Activated T-cell treated with anti-CD3 and anti-CD28 coated beads for 4 hours (primary cell): ENCODE measurements at places on chromosomes 6 and 20.
A peak's percentile ranks its signal among the peaks of the same experiment; 100 is the strongest.

GRCh38 chr6:138099832-138100231 lies 7.4 kb downstream of the PERP start:
- DNase-seq, result no peak

- DNase-seq, result no peak
These were observed 54.4 kb downstream of the ARFGEF2 start for GRCh38 chr20:48975955-48976354.

DNA sequence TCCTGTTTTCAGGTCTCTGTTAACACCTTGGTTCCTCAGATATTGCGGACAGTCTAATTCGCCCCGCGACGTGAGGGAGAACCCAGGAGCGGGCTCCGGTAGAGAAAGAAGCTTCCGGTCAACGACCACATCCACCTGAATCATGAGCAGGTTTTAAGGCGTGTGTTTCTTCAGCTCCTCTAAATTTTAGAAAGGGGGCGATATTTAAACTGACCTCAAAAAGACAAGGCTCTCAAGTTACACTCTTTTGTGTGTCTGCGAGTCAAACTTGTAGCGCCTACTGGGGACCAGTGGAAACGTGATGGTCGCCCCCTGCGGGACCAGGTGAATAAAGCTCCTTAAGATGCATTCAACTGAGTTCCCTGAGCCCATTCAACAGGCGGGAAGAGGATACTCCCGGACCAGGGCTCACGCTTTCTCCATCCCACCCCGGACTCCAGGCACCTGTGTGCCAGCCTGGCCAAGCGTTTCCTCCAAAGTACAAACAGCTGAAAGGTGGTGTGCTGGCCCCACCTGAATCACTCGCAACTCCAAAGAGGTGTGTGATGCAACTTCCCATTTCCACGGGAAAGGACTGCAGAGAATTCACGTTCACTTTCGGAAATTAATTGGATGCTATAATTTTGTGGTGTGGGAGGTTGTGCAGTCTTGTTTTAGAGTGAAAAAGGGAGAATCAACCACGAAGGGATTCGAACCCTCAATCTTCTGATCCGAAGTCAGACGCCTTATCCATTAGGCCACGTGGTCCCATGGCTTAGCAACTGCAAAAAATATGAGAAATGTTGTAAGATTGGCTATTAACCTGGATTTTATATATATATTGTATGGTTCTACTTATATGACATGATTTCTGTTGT lies 17.0 kb downstream of the GPX5 start:
- DNase-seq, result peak; percentile 46

DNA sequence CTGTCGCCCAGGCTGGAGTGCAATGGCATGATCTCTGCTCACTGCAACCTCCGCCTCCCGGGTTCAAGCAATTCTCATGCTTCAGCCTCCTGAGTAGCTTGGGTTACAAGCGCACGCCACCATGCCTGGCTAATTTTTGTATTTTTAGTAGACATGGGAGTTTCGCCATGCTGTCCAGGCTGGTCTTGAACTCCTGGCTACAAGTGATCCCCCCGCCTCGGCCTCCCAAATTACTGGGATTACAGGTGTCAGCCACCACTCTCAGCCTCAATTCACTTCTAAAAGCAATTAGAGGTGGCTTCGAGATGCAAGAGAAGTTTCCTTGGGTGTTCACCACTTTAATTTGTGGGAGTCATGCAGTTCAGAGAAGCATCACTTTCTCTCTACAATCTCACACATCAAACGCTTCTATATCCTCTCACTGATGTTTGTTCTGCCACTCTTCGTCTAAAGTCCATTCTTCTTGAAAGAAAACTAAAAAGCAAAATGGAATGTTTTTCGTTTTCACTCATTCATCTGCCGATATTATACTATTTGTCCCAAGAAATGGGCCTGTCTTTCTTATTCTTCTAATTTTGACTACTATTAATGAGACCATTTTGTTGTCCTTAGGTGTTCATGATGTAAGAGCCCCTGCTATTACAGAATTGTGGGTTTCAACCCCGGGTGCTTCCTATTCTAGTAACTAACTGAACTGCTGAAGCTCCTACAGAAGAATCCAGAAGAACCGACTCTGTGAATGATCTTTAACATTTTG lies 38.3 kb upstream of the ENPP1 start:
- DNase-seq, result no peak

GRCh38 chr6:42086046-42087035 lies 36.0 kb downstream of the TAF8 start:
- no peak for DNase-seq

GRCh38 chr6:155223646-155224451 lies 40.0 kb upstream of the CLDN20 start:
- DNase-seq, result peak; percentile 10

DNA sequence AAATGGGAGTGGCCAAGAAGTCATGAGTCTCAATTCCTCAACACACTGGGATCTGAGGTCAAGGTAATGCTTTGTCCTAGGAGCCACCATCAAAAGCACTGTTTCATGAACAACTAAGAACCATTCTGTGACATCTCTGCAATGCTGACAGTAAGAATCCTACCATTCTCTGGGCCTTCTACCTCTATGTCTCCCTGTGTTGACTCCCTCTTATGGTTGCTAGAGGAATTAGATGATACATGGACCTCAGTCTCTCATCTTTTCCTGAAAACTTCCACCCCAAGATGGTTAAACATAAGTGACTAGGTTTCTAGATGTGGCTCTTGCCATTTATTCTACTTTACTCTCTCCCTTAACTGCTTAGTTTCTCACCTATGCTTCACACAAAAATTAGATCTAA lies 9.1 kb downstream of the MTRF1L start:
- no peak for DNase-seq

- DNase-seq, result no peak
These were observed 67.4 kb downstream of the BTBD9 start for GRCh38 chr6:38572186-38572813.

DNA sequence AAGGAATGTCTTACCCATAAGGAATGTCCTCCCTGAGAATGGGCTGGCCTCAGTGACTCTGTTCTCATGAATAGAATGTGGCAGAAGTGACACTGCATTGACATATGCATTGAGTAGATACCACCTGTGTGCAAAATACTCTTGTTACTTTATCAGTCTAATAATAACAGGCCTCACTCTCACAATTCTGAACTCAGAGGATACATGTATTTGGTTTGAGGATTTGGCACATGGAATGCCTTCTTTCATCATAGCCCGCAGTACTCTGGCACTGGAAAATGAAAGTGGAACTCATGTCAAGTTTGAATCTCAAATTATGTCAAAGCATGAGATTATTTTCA lies 52.9 kb upstream of the PLCB4 start:
- no peak for DNase-seq

GRCh38 chr6:112041535-112041934 lies 12.4 kb upstream of the CCN6 start:
- DNase-seq, result no peak

- no peak for DNase-seq
These were observed 114.2 kb downstream of the QRSL1 start for GRCh38 chr6:106743612-106744011.

DNA sequence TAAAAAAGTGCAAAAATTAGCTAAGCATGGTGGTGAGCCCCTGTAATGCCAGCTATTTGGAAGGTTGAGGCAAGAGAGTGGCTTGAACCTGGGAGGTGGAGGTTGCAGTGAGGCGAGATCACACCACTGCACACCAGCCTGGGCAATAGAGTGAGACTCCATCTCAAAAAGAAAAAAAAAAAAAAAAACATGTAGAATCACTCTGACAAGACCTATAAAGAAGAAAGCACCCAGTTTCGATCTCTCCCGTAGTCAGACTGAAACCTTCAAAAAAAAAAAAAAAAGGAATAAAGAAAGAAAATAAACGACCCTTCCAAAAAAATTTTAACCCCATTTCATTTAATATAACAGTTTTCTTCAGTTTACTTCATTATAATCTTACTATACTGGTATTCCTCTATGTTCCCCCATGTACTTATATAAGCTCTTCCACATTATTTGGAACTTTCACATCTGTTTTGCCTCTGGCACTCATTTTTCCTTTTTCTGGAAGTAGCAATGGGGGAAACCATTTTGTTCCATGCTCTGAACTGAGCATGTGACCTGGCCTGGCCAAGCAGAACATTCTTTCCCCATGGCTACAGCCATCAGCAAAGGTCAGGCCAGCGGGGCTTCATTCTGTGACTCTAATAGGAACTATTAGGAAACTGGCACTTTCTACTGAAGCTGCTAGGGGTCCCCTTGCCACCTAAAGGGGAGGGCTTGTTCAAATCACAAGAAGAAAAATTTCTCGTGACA lies 9.6 kb downstream of the SLC18B1 start:
- DNase-seq, result no peak

DNA sequence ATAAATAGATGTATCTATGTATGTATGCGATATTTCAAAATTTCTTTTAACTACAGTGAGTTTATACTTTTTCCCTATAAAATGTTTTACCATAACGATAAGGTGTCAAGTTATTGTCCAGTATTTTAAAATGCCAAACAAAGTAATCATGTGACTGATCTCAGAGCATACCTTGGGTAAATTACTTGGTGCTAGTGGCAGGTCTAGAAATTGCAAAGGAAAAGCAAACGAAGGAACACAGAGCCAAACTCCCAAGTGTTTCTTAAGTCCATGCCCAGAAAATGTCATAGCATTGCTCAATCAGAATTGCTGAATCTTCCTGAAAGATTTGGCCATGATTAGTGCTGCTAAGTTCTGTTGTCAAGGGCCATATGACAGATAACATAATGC lies 77.5 kb downstream of the CAP2 start:
- no peak for DNase-seq

- DNase-seq, result no peak
These were observed 478.5 kb downstream of the QKI start for GRCh38 chr6:163892824-163893561.

GRCh38 chr20:62969179-62969760 lies 16.8 kb downstream of the SLC17A9 start:
- no peak for DNase-seq

DNA sequence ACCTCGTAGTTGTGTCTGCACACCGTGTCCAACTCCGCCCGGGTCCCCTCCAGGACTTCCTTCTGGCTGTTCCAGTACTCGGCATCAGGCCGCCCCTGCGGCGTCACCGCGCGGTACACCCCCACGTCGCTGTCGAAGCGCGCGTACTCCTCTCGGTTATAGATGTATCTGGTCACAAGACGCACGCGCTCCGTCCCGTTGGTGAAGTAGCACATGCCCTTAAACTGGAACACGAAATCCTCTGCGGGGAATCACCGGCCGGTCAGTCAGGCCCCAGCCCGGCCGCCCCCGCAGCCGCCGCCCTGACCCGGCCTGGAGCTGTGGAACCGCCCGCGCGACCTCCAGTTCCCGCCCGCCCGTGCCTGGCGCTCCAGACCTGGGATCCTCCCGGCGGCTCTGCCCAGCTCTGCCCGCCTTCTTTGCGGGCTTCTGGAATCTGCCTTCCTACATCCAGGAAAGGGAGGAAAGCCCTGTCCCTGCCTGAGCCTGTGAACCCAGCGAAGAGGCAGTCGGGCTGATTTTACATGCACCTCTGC lies 1.6 kb downstream of the HLA-DQB1 start:
- DNase-seq, result peak; percentile 42

DNA sequence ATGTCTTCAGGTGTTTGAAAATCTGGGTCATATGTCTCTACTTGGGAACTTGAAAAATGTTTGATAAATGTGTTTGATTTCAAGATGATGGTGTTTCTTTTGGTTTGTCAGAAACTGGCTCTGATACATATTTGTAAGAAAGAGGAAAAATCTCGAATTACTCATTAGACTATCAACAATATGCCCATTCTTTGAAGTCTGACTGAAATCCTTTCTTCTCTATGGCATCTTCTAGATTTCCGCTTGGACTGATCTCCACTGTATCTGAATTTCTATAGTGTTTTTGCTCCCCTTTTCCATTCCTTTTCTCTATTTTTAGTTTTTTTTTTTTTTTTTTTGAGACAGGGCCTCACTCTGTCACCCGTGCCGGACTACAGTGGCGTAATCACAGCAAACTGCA lies 1096.5 kb downstream of the KIF16B start:
- DNase-seq, result no peak

- DNase-seq, result no peak
These were observed 10.1 kb downstream of the MAP7 start for GRCh38 chr6:136539967-136540652.

DNA sequence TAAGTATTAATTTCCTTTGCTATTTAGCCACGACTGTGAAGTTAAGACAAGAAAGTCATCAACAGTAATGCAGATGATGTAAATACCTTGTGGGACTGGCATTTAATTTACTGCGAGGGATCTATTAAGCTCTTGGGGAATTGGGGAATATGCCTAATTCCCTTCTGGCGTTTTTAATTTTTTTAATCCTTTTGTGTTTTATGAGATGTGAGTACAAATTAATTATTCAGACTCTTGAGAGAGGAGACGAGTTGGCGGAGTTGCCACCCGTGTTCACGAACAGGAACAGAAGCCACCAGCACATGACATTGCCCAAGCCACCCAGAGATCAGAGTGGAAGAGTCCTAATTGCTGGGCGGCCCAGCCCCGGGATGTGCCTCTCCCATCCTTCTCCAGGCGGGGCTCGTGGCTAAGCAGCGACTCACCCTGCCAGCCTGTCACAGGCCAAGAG lies 533 bp upstream of the CRYBG1 start:
- DNase-seq, result no peak

DNA sequence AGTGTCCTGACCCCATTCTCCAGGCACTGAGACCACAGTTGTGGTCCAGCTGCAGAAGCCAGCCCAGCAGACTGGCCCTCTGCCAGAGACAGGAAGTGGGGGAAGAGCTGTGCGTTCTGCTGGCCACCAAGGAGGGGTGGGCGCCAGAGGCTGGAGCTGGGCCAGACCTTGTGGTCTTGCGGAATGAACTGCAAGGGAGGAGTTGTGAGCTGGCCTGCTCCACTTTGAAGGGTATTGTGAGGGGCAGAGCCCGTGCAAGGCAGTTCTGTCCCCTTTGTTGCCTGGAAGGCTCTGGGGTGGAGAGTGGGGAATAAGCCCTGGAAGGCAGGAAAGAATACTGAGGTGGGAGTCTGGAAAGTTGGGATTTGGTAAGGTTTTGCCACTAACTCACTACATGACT lies 3.6 kb upstream of the MDFI start:
- DNase-seq, result no peak

GRCh38 chr20:19370076-19371075 lies 157.9 kb downstream of the SLC24A3 start:
- no peak for DNase-seq

GRCh38 chr6:1652842-1653241 lies 43.1 kb downstream of the FOXC1 start:
- no peak for DNase-seq

DNA sequence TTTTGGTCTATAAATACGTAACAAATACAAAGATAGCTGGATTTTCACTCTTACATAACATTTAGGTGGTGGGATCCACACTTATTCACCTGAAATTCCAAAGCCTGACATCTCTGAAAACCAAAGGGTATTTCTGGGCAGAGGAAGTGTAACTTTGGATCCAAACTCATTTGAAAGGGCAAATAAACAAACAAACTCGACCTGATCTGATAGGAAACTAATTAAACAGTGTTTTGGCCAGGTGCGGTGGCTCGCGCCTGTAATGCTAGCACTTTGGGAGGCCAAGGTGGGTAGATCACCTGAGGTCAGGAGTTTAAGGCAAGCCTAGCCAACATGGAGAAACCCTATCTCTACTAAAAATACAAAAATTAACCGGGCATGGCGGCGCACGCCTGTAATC lies 128.9 kb downstream of the ZMYND8 start:
- DNase-seq, result no peak
